ENCODE measurements at places on chromosomes 1 and 21. TPM values are rescaled to one million over a fixed set of nuclear protein-coding genes. Genes with fewer than 3 reads are reported as not detected.

FCRL1 gene
- total RNA-seq, result not detected

RORC gene
- not detected for total RNA-seq

LRRC7 gene
- under 0.01 TPM for total RNA-seq

RNU1-1 gene
- total RNA-seq, result under 0.01 TPM

PDZK1IP1 gene
- total RNA-seq, result not detected

SERTAD4 gene
- total RNA-seq, result 0.72 TPM

HMCN1 gene
- 5.5 TPM for total RNA-seq

DARS2 gene
- total RNA-seq, result 32.9 TPM

RPTN gene
- not detected for total RNA-seq

FABP3 gene
- 15.2 TPM for total RNA-seq

OR2T29 gene
- not detected for total RNA-seq

SH2D5 gene
- 6.7 TPM for total RNA-seq

GNG12 gene
- 209 TPM for total RNA-seq

TPM3 gene
- 952 TPM for total RNA-seq

ANKRD35 gene
- total RNA-seq, result 0.57 TPM

LMOD1 gene
- total RNA-seq, result 5.4 TPM

ACTL8 gene
- not detected for total RNA-seq

TIE1 gene
- not detected for total RNA-seq

LYPD8 gene
- total RNA-seq, result not detected

DENND2D gene
- total RNA-seq, result 1.7 TPM

FCRL5 gene
- total RNA-seq, result not detected

IVL gene
- not detected for total RNA-seq

PRAMEF12 gene
- not detected for total RNA-seq

PTPN14 gene
- 106 TPM for total RNA-seq

Measured in placental pericyte (primary cell).